NCI-H146 (cell line): ENCODE measurements at places on chromosomes 5 and 9.

- DNase-seq: no peak
These were observed 76.4 kb downstream of the BNC2 start for GRCh38 chr9:16794103-16794502.

DNA sequence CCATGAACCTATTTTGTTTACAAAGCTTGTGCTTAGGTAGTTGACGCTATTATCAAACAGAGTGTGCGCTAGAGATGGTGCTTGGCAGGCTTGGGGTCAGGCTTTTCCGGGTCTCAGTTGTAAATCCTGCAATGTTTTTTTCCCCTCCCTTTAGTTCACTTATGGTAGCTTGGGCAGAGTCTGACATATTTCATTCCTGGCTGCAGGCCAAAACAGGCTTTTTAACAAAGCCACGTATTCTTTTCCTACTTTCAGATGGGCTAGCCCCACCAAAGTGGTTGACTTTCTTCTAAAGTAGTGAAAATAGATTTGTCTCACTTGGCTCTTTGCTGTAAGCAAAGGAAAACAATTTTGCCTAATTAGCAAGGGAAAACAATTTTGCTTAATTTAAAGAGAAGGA, 58.0 kb upstream of the FBN2 start:
- no peak for DNase-seq

DNA sequence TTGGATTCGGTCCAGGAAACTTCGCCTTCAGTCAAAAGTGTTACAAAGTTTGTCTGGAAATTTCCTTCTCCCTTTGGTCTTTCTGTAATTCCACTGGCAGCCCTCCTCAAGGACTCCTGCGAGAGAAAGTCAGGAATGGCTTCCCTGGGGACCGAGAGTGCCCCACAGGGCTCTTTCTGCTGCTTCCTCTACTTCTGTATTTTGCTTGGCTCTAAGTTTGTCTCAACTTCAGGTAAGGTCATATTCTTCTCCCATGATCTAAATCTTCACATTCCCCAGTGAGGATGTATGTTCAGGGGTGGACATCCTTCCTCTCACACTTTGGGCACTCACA, 10.3 kb upstream of the RIOK2 start:
- no peak for DNase-seq

DNA sequence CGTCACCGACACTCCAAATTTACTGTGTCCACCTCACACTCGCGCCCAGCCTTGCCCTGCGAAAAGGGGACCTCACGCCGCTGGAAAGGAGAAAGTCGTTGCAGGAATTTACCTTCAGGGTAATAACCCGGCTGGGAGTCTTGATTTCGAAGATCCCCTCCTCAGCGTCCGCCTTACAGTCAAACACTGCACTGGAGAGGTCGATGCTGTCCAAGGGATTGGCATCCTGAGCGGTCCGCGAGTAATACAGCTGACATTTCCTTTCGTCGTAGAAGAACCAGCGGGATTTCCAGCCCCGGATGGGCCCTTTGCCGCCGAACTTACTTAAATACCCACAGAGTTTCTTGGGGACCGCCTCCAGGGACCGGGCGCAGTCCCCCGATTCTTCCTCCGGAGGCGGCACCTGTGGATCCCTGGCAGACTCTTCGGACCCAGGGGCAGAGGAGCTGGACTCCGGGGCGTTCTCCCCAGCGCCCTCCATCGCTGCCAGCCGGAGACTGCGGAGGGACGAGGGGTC, 330 bp downstream of the TBC1D2 start:
- no peak for DNase-seq

- no peak for DNase-seq
These were observed 44.5 kb downstream of the FBXO10 start for GRCh38 chr9:37531699-37532098.

GRCh38 chr5:96316487-96316886, 116.6 kb downstream of the PCSK1 start:
- DNase-seq: no peak

GRCh38 chr9:134458207-134459108, 132.2 kb downstream of the RXRA start:
- no peak for DNase-seq

GRCh38 chr5:5363045-5363444, 59.4 kb upstream of the ICE1 start:
- DNase-seq: no peak

DNA sequence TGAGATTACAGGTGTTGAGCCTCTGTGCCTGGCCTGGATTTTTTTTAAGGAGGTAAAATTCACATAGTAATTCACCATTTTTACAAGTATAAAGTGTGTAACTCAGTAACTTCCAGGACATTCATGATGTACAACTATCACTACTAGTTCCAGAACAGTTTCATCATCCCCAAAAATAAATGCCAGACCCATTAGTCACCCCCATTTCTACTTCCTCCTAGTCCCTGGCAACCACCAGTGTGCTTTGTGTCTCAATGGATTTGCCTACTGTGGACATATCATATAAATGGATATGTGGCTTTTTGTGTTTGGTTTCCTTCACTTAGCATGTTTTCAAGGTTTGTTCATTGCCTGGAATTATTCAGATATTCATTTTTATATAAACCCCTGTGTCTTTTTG, 72.5 kb upstream of the PANK3 start:
- no peak for DNase-seq

DNA sequence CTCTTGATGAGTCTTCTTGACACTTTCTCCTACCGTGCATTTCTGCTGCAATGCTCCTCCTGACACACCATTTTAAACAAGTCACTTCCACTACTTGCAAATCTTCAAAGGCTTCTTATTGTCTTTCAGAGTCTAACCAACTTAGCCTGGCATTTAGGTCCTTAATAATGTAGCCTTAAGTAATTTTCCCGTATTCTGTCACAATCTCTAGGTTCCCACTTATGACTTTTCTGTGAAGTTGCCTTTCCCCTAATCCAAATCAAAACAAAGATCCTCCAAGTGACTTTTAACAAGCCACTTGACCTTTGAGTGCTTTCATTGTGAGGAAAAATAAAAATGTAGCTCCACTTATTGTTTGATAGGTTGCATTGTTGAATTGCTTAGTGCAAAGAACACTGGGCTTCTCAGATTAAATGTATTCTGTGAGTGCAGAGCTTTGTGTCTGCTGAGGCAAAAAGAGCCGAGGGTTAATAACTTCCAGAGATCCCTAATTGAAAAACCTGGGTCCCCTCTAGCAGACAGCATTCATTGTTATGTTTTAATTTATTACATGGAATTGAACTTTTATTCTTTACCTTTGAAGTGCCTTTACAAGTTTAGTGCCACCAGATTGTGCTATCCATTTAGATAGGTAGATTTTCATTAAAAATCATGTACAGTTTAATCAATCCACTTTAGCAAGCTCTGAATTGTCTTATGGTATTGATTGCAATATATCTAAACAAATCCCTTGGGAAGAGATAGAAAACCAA, 341.7 kb upstream of the TYRP1 start:
- DNase-seq: no peak

GRCh38 chr9:129174724-129175514, 3.1 kb downstream of the IER5L start:
- no peak for DNase-seq

DNA sequence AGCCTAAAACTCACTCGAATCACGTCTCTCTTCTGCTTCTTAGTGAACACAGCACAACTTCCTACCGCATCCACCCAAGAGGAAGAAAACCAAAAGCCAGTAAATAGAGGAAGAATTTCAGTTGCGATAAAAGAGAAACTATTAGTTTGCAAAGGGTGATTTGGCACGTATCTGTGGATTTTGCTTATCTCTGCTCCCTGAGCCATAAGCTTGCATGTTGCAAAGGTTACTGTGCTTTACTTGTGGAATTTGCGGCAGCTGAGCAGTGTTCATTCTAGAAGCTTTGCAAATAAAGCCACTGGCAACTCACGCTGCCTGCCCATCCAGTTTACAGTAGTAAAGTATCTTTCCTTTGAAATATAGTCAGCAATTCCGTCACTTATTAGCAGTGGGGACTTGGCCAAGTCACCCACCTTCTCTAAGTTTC, 149.0 kb upstream of the PCA3 start:
- DNase-seq: no peak

DNA sequence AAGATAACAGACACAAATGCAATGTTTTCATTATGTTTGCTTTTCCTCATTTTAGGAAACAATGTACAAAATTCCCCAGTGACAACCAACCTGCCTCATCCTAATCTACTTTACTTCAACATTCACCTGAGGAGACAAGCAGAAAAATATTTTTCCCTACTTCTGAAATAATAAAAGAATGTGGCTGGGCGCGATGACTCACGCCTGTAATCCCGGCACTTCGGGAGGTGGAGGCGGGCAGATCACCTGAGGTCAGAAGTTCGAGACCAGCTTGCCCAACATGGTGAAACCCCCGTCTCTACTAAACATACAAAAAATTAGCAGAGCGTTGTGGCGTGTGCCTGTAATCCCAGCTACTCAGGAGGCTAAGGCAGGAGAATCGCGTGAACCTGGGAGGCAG, 36.9 kb downstream of the MYO10 start:
- DNase-seq: no peak

- DNase-seq: no peak
These were observed 49.5 kb downstream of the RXRA start for GRCh38 chr9:134375430-134376385.

- DNase-seq: no peak
These were observed 7.1 kb upstream of the MYOZ3 start for GRCh38 chr5:150653762-150654556.

- DNase-seq: no peak
These were observed 33.6 kb upstream of the COL5A1 start for GRCh38 chr9:134607971-134608370.

GRCh38 chr5:368183-369084, 46.9 kb downstream of the AHRR start:
- DNase-seq: no peak

- DNase-seq: peak; percentile 86
These were observed 122.0 kb downstream of the GDNF start for GRCh38 chr5:37717613-37718431.

DNA sequence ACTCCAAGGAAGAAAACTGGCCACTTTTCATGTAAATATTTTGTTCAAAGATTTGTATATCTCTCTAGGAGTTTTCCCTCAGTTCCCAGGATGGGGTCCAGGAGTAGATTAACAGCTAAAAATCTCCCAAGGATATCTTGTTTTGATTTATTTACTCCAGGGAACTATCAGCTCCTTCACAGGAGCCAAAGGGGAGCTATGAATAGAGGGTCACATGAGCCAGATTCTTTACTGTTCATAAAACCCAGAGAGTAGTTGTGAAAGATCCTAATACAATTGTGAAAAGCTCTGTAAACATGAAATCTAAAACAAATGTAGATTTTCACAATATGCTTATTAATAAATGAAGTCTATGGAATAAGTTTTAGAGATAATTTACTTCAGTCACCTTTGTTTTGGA, 16.9 kb downstream of the DIMT1 start:
- DNase-seq: no peak

- DNase-seq: no peak
These were observed 13.0 kb upstream of the HSPA9 start for GRCh38 chr5:138588013-138588788.

DNA sequence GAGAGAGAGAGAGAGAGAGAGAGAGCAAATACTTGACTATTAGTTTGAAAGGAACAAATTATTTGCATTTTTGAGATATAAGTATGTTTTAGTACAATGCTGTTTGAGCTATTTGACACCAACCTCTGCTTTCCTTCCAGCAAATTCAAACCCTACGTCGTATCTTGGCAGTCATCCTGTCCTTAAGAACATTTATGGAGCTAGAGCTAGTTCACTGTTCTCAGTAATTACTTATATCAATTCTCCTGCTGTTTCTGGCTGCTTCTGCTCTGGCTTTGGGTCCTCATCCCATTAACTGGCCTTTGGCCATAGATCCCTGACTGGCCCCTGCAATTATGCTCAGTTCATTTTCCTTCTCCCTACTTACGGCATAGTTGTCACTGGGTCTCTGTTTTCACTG, 19.9 kb upstream of the ERAP2 start:
- DNase-seq: no peak

GRCh38 chr9:36136272-36136893, at the start of gene GLIPR2:
GLIPR2 (plus strand) TSS chr9:36136733; CDS start chr9:36136779, 46 bp downstream.
- peak; percentile 62 for DNase-seq

DNA sequence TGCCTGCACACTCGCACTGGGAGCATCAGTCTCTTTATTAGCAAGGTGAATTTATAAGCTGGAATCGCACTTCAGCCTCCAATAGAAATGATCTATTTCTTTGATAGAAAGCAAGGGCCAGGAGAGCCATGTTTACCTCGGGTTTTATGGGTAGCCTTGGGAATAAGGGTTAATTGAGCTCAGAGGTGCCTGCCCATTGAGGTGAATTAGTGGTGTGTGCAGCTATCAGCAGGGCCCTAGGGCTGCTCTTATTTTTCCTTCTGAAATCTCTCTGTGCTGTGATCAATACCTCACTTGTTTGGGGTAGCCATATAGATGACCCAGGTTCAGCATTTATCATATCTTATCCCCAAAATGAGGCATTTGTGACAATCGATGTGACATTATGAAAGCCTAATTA, 297.8 kb downstream of the EBF1 start:
- no peak for DNase-seq

- DNase-seq: peak; percentile 93
These were observed 344.6 kb downstream of the PDE4D start for GRCh38 chr5:59548807-59549357.

DNA sequence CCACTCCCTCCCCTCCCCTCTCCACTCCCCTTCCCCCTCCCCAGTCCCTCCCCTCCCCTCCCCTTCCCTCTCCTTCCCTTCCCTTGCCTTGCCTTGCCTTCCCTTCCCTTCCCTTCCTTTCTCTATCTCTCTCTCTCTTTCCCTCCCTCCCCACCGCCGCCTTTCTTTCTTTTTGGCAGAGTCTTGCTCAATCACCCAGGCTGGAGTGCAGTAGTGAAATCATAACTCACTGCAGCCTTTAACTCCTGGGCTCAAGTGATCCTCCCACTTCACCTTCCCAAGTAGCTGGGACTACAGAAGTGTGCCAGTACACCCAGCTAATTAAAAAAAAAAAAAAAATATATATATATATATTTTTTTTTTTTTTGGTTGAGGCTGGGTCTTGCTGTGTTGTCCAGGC, 45.5 kb downstream of the IL31RA start:
- no peak for DNase-seq

DNA sequence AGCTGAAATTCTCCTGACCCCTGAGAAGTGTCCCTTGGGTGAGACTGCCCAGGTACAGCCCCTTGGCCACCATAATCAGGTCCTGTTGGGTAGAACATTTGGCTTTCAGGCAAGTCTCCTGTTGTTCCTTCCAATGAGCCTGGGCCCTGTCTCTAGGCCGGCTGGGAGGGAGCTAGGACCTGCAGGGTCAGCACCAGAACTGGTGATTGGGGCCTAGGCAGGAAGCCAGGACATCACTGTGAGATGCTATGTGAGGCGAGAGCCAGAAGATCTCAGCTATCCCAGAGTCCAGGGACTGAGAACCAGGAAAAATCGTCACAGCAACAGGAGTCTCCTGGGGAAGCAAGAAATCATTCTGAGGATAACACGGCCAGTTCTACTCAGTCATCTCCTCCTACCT, 51.5 kb downstream of the PCDH1 start:
- no peak for DNase-seq

DNA sequence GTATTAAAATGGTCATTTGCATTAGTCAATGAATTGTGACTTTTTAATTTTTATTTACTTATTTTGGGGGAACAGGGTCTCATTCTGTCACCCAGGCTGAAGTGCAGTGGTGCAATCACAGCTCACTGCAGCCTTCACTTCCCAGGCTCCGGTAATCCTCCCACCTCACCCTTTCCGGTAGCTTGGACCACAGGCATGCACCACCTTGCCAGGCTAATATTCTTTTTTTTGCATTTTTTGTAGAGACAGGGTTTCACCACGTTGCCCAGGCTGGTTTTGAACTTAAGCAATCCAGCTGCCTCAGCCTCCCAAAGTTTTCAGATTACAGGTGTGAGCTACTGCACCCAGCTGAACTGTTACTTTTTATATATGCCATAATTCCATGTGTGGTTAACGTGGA, 143.4 kb downstream of the FBXL17 start:
- DNase-seq: no peak
